ENCODE measurements at places on chromosomes 5 and 9.

GRCh38 chr5:132421462-132421861, 52.0 kb downstream of the SLC22A5 start:
- DNase-seq = no peak

- DNase-seq = no peak
Measured at GRCh38 chr5:150243590-150243989, 46.0 kb downstream of the CAMK2A start.

DNA sequence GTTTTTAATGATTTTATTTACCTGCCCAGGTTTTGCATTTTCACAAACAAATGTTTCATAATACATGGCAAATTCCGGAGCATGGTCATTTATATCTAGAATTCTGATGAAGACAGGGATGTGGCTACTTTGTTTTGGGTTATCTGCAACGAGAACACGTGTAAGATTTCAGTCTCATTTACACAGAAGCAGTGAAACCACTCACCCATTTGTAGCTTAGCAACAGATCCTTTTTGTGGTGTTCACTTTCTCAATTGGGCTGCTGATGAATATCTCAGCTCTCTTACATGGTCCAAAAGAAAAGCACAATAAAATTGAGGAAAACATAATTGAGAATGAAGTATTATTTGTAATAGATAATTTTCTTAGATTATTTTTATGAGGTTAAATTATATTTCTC, 148.6 kb downstream of the CDH9 start:
- peak; percentile 12 for DNase-seq

DNA sequence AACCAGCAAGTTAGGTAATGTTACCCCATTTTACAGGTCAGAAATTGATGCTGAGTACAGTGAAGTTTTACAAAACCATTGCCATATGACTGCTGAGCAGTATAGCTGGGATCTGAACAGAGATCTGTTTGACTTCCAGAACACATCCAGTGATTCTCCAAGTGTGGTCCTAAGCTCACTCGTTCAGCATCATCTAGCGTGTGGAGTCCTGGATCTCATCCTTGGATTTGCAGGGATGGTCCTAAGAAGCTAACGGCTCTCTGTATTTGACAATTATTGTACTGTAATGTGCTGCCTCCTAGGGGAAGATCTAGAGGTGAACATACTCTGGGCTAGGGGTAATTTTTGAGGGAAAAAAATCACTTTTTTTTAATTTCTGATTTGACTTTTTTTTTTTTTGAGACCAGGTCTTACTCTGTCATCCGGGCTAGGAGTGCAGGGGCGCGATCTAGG, 1.4 kb downstream of the SLC26A2 start:
- DNase-seq = peak; percentile 15

- DNase-seq = no peak
Measured at GRCh38 chr5:145699846-145700245, 135.3 kb downstream of the PRELID2 start.

GRCh38 chr5:109656829-109657228, 32.9 kb upstream of the MAN2A1 start:
- no peak for DNase-seq

DNA sequence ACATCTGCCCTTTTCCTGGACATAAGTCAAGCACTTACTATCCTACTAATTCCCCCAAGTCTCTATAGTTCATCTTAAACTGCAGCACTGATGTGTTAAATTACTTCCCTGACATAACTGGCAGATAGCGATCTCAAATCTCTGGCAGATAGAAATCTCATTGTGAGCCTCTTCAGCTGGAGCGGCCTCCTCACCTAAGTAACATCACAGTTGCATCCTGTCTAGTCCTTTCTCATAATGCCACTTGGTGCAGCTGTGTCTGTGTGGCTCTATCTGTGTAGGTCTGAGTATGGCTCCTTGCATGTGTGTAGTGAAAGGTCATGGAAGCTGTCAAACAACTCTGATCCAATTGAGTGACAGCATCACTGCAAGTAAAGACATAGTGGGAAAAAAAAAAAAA, 53.6 kb upstream of the FST start:
- DNase-seq = no peak

- peak; percentile 41 for DNase-seq
Measured at GRCh38 chr9:137069508-137070091, 757 bp downstream of the SAPCD2 start.

DNA sequence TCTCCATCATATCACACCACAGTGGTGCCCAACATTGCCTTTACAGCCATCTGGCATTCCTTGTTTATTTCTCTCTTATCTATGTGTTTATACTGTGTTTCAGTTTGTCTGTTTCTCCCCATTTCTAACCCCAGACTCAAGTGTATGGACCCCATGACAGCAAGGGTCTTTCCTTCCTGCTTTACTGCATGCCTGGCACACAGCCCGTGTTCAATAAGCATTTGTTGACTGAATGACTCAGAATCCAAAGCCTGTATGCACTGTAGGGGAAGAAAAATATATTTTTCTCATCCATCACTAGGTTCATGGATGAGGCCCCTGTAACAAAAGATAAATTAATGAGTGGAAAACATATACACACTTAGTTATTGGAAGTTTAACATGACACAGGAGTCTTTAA, 190.8 kb upstream of the SEMA6A start:
- no peak for DNase-seq

DNA sequence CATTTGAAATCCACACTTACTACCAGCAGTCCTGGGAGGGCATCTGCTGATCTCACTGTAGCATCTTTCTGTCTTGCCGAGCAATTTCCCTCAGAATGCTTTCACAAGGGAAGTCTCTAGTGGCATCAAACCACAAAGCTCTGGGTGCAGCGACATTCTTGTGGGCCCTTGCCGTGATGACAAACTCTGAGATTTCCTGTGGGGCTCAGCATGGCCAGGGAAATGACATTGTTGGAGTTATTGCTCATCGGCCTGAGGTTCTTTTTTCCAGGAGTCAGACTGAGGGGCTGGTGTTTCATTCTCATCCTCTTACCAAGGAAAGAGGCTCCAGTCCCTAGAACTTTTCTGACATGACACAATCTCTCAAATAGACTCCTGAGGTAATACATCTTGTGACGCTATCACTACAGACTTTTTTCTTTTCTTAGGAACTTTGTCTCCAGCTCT, 51.4 kb downstream of the PFDN1 start:
- no peak for DNase-seq

GRCh38 chr5:149456597-149457392, 77.7 kb upstream of the IL17B start:
- DNase-seq = no peak

DNA sequence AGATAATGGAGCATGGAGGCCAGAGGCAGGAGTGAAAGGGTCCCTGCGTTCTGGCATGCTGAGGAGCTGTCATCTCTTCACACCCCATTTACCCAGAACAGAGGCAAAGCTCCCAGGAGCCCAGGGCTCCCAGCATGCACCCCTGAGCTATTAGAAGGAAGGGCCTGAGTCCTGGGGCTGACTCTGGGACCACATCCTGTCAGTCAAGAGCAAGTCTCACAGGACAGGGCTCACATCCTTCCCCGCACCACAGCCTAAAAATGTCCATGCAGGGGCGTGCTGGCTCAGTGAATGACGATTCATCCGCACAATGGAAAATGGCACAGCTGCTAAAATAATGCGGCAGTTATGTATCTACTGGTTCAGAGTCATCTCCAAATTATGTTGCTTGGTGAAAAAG, 31.4 kb downstream of the CAMK2A start:
- no peak for DNase-seq

DNA sequence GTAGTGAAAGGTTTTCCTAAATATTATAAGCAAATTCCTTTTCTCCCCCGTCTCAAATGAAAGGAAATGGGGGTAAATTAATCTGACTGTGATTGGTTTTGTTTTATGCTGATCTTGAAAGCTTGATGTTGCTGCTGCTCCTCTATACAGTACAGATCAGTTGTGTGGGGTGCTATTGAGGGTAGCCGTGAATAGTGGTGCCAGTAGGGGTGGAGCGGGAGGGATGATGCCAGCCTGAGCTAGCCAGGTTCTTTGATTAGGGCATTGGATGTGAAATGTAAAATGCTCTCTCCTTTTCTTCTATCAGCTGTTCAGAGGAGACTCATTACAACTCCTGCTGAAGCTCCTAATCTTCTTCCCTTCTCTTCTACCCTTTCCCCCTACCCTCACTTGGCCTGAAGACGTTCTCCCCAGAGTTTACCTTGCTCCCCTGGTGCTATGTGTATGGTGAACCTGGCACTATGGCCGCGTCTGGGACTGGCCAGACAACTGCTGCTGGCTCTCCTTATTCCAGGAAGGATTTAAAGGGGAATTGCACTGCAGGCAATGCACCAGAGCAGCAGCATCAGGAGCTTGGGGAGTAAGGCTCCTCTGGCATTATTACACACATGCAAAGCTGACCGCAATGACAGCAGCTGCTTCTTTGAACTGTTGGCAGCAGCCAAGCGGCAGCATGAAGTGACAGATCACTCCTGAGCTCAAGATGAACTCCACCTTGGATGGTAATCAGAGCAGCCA, 566 bp downstream of the GPR21 start:
- peak; percentile 65 for DNase-seq

- DNase-seq = no peak
Measured at GRCh38 chr9:110672873-110673510, 4.4 kb downstream of the MUSK start.
